NCI-H2081 treated with DMSO at 0.1 percent for 48 hours (cell line): ENCODE measurements at places on chromosomes 3 and 15.

GRCh38 chr3:133701435-133702358 is 40.0 kb upstream of the TOPBP1 start:
- DNase-seq, result no peak

DNA sequence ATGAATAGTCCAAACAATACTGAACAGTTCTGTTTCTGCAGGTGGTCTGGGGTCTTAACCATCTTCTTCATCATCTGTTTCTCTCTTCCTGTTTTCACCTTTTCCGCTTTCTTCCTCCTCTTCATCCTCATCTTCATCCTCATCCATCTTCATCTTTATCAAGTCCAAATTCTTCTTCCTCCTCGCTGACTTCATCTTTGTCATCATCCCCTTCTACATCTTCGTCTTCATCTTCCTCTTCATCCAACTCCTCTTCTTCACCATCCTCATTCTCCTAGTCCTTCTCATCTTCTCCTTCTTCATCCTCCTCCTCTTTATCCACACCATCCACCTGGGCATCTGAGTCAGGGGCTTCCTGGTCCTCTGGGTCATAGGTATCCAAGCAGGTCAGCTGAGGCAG is 16.5 kb upstream of the CFAP161 start:
- DNase-seq, result no peak

- DNase-seq, result no peak
These were observed 26.2 kb upstream of the IL20RB start for GRCh38 chr3:136931606-136932005.

GRCh38 chr3:178562143-178562946 is 26.1 kb downstream of the KCNMB2 start:
- DNase-seq, result no peak

DNA sequence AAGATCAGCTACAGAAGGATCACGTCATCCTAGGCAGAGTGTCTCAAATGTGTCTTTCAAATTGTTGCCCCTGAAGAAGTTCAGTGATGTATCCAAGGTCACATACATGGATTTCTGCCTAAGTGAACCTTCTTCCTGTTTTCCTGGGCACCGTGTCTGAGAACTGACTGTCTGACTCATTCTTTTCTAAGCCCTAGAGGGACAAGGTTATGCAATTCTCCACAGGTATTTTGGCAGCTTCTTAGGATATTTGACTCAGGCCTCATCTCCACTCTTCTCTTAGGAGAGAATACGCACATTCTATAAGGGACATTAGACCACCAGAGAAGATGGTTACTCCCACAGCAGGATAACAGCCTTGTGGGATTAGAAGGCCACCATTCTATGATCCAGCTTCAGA is 391.9 kb upstream of the THBS1 start:
- no peak for DNase-seq
